Activated CD8-positive, alpha-beta memory T cell treated with anti-CD3 and anti-CD28 coated beads for 4 hours (primary cell): ENCODE measurements at places on chromosomes 12 and 14.

DNA sequence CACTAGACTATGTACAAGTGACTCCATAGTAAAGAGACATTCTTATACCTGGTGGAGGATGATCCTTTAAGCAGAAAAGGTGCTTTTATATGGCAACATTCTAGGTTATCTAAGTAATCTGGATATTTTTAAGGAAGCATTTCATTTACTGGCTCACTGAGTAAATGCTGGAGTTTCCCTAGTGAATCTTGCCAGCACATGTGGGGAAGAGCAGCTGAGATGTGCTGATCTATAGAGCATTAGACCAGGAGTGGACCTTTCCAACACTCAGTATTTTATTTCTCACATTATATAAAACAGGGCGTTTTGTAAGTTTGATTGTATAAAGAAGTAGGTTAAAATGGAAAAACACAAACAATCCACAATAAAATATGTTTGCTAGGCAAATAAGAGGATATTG lies 478.5 kb downstream of the ATP23 start:
- DNase-seq, result no peak

DNA sequence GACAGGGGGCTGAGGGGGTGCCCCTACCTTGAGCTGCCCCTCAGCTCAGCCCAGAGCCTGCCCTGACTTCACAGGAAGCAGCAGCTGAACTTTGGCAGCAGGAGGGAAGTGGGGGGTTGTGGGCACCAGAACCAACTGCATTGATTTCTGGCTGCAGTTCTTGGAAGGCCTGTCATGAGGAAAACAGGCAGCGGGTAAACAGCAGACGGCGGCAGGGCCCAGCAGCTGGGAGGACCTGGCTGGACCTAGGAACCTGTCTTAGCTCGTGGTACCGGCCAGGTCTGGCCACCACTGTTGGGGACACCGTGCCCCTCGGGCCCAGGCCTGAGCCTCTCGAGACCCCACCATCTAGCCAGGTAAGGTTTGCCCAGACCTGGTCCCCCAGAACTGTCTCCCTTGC lies 154.2 kb upstream of the MYL2 start:
- no peak for DNase-seq

GRCh38 chr14:102738373-102739189 lies 38.7 kb upstream of the TRAF3 start:
- DNase-seq, result no peak

DNA sequence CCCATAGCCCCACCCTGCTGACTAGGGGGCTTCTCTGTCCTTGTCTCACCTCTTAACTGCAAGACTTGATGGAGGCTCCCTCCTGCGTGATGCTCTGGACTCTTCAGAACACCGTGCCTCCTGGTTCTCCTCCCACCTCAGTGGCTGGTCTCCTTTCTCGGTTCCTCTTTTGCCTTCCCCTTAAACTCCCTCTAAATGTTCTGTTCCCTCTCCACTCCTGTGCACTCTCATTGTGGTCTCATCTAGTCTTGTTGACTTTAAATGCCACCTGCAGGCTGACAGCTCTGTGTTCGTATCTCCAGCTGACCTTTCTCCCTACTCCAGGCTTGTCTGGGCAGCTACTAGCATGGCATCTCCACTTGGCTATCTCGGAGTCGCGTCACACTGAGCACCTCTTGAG lies 28.3 kb downstream of the DYNC1H1 start:
- no peak for DNase-seq
